ENCODE measurements at places on chromosomes 5 and 9.

DNA sequence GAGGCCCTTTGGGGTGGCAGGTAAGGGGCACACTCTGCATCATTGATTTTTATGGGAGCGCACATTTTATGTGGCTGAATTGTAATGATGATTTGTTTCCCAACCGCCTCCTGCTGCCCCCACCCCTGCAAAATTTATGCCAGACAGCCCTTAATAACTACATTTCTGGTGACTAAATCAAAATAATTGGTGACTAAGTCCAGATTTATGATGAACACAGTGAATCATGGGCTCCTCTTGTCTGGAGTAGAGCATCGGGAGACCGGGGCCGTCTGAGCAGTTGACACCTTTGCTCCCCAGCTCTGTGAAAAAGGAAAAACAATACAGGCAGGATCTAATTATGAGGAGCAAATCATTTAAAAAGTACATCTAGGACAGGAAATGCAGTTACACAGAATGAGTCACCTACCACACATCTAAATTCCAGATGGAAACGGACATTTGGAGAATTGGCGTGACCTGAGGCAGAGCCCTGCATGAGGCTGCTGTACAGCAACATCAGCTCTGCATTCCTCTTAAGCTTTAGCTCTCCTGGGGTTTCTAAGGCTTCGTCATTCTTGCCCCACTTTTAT, 58.9 kb downstream of the DOCK2 start:
- H3K27me3 ChIP-seq, result peaks cover 33% of the 10 kb centered on the region
- H3K4me1 ChIP-seq, result peaks cover 15% of the 10 kb centered on the region
- no peaks in the 10 kb centered on the region for H3K36me3 ChIP-seq
- H3K27ac ChIP-seq, result no peak overlapping the region
- no peak for DNase-seq

- peaks cover 58% of the 10 kb centered on the region for H3K4me1 ChIP-seq
- no peaks in the 10 kb centered on the region for H3K27me3 ChIP-seq
- DNase-seq, result no peak
These were observed 12.8 kb downstream of the CCDC127 start for GRCh38 chr5:204966-205670.

DNA sequence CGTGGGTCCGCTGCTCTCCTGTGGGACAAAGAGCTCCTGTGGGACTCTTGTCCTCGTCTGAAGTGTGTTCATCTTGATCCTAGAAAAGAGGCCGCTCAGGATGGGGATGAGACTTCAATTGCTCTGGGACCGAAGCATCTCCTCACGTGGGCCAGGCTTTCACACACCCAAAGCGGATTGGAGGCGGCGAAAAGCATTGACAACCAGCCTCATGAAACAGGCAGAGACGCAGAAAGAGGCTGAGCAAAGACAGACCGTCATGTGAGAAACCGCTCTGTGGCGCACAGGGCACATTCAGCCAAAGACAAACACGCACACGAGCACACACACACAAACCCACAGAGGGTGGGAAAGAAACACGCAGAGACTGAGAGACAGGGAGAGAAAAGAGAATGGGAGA, 479.5 kb downstream of the SPATA31A7 start:
- H3K4me3 ChIP-seq, result no peak overlapping the region
- DNase-seq, result no peak
- no peaks in the 10 kb centered on the region for H3K4me1 ChIP-seq
- peaks cover 6% of the 10 kb centered on the region for H3K27me3 ChIP-seq

GRCh38 chr5:174724484-174725260, at the start of gene MSX2:
Gene MSX2 (plus strand): TSS chr5:174724582. CDS start chr5:174724660, 78 bp downstream.
- H3K27me3 ChIP-seq, result peaks cover 82% of the 10 kb centered on the region
- peaks cover 84% of the 10 kb centered on the region for H3K4me1 ChIP-seq
- peak; percentile 91 for DNase-seq
- peaks cover 15% of the 10 kb centered on the region for H3K36me3 ChIP-seq
- peak within 1 kb of the TSS; percentile 79 for H3K27ac ChIP-seq

DNA sequence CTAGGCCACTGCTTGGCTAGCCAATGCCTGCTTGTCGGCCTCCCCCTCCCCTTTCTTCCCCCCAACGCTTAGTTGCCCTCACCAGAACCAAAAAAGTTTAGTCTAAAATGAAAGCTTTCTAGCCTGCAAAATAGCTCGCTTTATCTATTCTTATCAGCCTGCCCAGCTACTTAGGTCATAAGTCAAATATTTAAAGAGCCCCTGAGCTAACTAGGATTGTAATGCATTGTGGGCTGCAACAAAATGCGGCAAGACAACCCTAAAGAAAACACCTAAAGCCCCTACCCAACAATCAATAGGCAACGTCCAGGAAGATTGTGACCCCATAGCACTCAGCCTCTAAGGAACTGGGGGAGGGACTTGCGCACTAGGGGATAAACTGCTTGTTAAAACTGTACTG, 38.6 kb upstream of the PCSK5 start:
- H3K27ac ChIP-seq, result no peak overlapping the region
- no peaks in the 10 kb centered on the region for H3K36me3 ChIP-seq
- peaks cover 4% of the 10 kb centered on the region for H3K27me3 ChIP-seq
- H3K4me1 ChIP-seq, result peaks cover 5% of the 10 kb centered on the region

GRCh38 chr9:130465383-130466096, 20.8 kb downstream of the ASS1 start:
- peaks cover 33% of the 10 kb centered on the region for H3K4me1 ChIP-seq
- peak; percentile 52 for DNase-seq
- H3K27me3 ChIP-seq, result peaks cover 44% of the 10 kb centered on the region
- no peaks in the 10 kb centered on the region for H3K36me3 ChIP-seq
- H3K27ac ChIP-seq, result no peak overlapping the region

GRCh38 chr9:136331556-136332481, 4.5 kb downstream of the GPSM1 start:
- peaks cover 20% of the 10 kb centered on the region for H3K4me1 ChIP-seq
- no peak for DNase-seq
- H3K27me3 ChIP-seq, result no peaks in the 10 kb centered on the region
- no peak overlapping the region for H3K27ac ChIP-seq
- no peaks in the 10 kb centered on the region for H3K36me3 ChIP-seq

DNA sequence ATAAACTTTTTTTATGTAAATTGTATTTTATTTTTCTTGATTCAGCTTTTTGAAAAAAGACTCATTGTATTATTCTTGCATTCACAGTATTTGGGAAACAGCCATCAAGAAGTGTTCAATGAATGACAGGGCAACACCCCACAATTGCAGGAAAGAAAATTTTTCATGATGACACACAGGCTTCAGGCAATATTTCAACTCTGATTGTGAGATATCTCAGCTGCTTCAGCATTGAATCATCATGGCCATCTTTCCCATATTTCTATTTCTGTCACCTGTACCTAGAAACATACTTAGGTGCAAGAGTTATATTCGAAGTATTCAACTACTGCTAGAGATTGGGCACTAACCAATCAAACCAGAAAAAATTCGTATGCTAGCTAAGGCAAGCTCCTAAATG, 446.0 kb downstream of the ISL1 start:
- peaks cover 4% of the 10 kb centered on the region for H3K27me3 ChIP-seq
- H3K4me1 ChIP-seq, result no peaks in the 10 kb centered on the region
- no peak for DNase-seq
- H3K36me3 ChIP-seq, result no peaks in the 10 kb centered on the region

DNA sequence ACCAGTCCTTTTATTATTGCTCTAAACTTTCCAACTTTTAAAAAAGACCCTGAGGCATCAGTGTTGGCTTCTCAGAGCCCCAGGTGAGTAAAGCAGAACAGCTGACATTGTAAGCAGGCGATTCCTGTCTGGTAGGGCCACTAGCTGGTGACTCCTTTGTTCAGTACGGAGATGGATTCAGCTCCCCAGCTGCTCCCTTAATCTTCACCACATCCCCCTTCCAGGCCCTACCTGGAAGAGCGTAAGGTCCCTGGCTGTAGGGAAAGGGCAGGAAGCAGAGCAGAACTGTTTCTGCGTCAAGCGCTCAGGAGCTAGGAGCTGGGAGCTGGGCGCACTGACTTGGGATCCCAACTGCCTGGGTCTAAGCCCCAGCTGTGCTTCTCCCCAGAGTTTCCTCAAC, 203.7 kb upstream of the TAS2R1 start:
- H3K27ac ChIP-seq, result no peak overlapping the region
- no peaks in the 10 kb centered on the region for H3K36me3 ChIP-seq
- no peak for DNase-seq
- peaks cover 16% of the 10 kb centered on the region for H3K27me3 ChIP-seq

DNA sequence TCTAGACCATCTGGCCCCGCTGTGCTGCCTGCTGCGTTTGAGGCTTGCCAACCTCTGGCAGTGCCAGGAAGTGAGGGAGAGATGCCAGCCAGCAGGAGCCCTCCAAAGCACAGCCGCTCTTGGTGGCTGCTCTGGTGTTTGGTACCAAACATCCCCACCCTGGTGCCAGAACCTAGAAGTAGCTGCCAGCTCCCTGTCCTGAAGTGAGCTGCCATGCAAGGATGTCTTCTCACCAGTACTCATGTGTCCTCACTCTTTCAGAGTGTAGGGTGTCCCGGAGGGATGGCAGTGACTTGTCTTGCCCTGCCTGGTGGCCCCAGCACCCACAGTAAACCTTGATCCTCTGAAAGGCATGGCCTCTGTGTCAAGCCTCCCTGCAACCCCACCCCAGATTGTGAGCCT, 43.4 kb downstream of the AMBP start:
- H3K4me1 ChIP-seq, result peaks cover 13% of the 10 kb centered on the region
- DNase-seq, result no peak
- no peaks in the 10 kb centered on the region for H3K27me3 ChIP-seq
- no peak overlapping the region for H3K4me3 ChIP-seq

GRCh38 chr5:316210-317085, 5.1 kb upstream of the AHRR start:
- H3K27me3 ChIP-seq, result peaks cover 33% of the 10 kb centered on the region
- DNase-seq, result no peak

DNA sequence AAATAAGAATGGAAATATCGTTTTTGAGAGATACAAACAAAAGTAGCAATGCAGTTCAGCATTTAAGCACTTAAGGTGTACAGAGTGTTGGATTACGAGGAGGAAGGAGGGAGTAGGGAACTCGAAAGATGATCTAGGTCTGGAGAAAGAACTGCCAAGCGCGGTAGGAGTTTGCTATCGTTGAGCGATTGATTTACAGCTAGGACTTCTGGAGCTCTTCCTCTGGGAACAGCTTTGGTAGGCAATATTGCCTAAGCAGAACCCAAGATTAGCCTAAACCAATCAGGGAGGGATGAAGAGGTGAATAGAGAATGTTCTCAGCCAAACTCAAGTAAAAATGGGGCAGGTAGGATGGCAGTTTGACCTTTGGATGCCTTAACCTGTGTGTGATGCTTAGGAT, 965 bp downstream of the CLTA start:
- H3K4me1 ChIP-seq, result peaks cover 66% of the 10 kb centered on the region
- DNase-seq, result peak; percentile 33
- peak overlapping the region; percentile 90 for H3K27ac ChIP-seq
- H3K27me3 ChIP-seq, result peaks cover 7% of the 10 kb centered on the region

- H3K36me3 ChIP-seq, result no peaks in the 10 kb centered on the region
- H3K4me1 ChIP-seq, result peaks cover 50% of the 10 kb centered on the region
- no peak for DNase-seq
- peak overlapping the region; percentile 96 for H3K27ac ChIP-seq
- peaks cover 19% of the 10 kb centered on the region for H3K27me3 ChIP-seq
These were observed 27.1 kb downstream of the ZDHHC11B start for GRCh38 chr5:757346-757930.

- no peaks in the 10 kb centered on the region for H3K36me3 ChIP-seq
- H3K4me3 ChIP-seq, result no peak overlapping the region
- DNase-seq, result no peak
- H3K27me3 ChIP-seq, result peaks cover 4% of the 10 kb centered on the region
- H3K4me1 ChIP-seq, result no peaks in the 10 kb centered on the region
- no peak overlapping the region for H3K27ac ChIP-seq
These were observed 59.8 kb upstream of the BARX1 start for GRCh38 chr9:94014920-94015319.

GRCh38 chr5:9381464-9381863, 164.4 kb downstream of the SEMA5A start:
- H3K27me3 ChIP-seq, result peaks cover 4% of the 10 kb centered on the region
- no peak overlapping the region for H3K27ac ChIP-seq
- no peak overlapping the region for H3K4me3 ChIP-seq
- peaks cover 41% of the 10 kb centered on the region for H3K36me3 ChIP-seq
- H3K4me1 ChIP-seq, result peaks cover under 1% of the 10 kb centered on the region

DNA sequence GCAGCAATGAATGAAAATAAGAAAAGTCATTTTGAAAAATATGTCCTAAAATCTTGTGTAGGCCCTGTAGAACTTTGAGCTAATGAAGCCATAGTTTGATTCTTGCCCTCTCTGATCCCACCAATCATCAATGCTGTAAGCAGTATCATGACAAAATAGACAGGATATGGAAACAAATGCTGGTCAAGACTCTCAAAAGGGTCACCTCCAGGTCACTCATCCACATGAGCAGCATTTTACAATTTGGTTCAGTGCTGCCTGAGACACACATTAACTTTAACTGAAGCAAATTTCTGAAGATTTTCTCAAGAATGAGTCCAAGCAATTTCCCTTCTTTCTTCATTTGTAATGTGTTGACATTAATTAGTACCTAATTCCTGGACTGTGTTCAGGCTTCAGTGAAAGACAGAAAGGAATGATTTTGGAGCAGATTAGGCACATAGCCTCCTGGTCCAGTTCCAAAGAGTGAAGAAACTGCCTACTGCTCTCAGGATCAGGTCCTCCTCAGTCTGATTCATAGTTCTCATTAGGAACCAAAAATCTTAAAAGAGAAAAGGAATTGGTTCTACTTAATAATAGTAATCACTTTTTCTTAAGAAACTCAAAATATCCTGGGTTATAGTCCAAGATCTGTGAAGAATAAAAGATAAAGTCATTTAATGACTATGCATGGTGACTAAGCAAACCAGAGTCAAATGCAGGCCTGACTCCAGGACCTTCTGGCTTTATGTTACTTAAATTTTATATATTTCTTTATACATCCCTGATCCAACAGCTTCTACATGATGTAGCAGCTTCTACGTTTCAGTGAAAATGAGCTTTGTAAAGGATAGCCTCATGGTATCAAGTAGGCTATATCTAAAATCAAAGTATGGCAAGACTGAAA, 192.1 kb upstream of the RGMB start:
- no peak overlapping the region for H3K4me3 ChIP-seq
- H3K27ac ChIP-seq, result no peak overlapping the region
- no peaks in the 10 kb centered on the region for H3K27me3 ChIP-seq
